CD4-positive, alpha-beta T cell treated with Interleukin-1 beta for 1 hour (primary cell): ENCODE measurements at places on chromosomes 13 and 19.

GRCh38 chr19:57907394-57907793 is 9.0 kb downstream of the ZNF417 start:
- DNase-seq = no peak

- DNase-seq = no peak
Observed at GRCh38 chr19:30054210-30054609, 112.2 kb downstream of the URI1 start.

GRCh38 chr19:46179076-46179759 is 31.2 kb downstream of the IGFL2 start:
- no peak for DNase-seq

DNA sequence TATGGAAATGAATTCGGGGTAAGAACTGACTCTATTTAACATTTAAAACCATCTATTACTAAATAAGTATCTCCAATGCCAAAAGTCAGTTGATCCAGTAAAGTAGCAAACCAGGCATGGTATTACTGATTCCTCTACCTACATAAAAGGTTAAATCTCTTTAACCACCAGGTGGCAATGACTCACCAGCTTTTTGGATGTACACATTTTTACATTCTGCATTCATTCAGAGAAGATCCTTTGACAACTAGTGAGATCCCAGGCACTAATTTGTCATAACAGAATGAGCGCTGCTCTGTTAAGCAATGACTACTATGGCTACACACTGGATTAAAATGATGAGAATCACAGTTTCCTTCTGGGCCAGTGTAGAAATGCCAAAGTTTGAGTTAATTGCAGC is 329.8 kb upstream of the GPC6 start:
- no peak for DNase-seq

GRCh38 chr19:19224852-19225494 is 13.2 kb downstream of the NCAN start:
- DNase-seq = peak; percentile 79

- no peak for DNase-seq
Observed at GRCh38 chr13:48263196-48263595, 30.2 kb downstream of the ITM2B start.

- peak; percentile 82 for DNase-seq
Observed at GRCh38 chr19:17292301-17293074, 10.7 kb downstream of the ABHD8 start.

GRCh38 chr19:53772943-53773342 is 51.2 kb downstream of the NLRP12 start:
- peak; percentile 49 for DNase-seq

DNA sequence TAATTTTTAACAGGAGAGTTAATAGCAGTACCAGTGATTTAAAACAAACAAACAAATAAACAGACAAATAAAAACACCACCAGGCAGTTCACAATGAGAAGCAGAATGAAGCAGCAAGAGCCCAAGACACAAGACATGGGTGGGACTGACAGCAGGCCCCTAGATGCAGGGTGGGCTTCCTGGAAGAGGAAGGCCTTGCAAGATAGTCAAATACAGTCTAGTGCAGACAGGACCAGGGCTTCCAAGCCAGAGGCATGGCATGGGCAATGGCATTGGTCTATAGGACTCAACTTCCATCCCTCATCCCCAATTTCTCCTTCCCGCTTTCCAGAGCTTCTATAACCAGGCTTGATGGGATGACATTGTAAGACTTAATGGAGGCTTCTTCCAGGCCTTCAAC is 645.1 kb downstream of the UQCRFS1 start:
- no peak for DNase-seq

- no peak for DNase-seq
Observed at GRCh38 chr19:40561947-40562346, 14.7 kb upstream of the SHKBP1 start.

GRCh38 chr13:110945928-110946570 is 31.2 kb upstream of the ANKRD10 start:
- DNase-seq = no peak

DNA sequence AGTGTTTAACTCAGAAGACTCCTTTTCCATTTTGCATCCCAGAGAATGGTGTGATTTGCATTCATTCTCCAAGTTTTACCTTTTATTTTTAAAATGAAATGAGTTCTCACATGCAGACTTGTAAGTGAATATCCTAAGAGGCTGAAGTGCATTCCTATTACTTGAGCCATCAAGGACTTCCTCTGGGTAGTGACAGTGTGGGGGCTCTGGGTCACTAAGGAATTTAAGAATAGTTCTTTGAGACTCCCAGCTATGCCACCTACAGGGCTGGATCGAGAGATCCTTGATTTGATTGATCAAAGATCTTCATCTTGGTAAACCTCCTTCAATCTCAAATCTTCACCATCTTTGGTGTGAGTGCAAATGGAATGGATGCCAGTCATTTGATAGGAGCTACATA is 36.3 kb upstream of the SLC10A2 start:
- no peak for DNase-seq

DNA sequence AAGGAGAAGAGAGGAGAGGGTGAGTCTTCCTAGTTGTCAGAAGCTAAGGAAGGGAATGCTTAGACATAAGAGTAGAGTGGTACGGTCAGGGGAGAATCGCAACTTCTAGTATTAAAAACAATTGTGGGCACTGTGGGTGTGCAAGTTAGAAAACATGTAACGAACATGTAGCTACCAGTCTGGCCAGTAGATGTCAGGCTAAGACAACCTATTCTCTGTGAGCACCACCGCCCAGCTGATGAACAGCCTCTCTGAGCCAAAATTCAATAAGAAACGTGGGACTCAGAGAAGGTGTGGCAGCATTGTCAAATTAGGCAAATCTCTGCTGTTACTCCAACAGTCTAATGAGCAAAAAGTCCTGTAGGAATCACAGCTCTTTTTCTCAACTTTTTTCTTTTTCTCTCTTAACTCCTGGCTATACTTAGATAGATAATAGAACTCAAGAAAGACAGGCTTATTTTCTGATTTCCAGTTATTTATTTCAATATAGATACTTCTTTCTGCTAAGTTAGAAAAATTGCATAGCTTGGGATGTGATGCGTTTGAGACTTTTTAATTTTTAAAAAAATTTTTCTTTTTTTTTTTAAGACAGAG is 186.2 kb downstream of the USP12 start:
- peak; percentile 69 for DNase-seq

DNA sequence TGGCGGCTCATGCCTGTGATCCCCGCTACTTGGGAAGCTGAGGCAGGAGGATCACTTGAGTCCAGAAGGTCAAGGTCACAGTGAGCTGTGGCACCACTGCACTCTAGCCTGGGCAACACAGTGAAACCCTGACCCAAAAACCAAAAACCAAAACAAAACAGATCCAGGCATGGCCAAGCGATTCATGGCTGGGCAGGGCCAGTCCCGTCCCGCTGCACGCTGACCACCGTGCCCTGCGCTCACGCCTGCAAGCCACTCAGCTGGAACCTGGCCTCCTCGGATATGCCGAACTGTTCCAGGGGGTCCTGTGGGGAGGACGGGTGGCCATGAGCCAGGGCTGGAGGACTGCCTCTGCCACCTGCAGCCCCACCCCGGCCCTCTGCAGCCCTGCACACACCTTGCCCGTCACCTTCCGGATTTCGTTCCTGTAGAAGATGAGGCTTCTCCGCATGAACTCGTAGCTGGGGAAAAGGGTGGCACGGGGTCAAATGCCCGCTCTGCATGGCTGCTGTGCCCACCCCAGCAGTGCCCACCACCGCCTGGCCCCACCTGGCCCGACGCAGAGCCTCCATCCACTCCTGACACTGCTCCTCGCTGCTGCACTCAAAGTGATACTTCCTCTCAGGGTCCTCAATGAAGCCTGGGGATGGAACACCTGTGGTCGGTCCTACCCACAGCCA is 2.4 kb downstream of the PLEKHJ1 start:
- no peak for DNase-seq

DNA sequence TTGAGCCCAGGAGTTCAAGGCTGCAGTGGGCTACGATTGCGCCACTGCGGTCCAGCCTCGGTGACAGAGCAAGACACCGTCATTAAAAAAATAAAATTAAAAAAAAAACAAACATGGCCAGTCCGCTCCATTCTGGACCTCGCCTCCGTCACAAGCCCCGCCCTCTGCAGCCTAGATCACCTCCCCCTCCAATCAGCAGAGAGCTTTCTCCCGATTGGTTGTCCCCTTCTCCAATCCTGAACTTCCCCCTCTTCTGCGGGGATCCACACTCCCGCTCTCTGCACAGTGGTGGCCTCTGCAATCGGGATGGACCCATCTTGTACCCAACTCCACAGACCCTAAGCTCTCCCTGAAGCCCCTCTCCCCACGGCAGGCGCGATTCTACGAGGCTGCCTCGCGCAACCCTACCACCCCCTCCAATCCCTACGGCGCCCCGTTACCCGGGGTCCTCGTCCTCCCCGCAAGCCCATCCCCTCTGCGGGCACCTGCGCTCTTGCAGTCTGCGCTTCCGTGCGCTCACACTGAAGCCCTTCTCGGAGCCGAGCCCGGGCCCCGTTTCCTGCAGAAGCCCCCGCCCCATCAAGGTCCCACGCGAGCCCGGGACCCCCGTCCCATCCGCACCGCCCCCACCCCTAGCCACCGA is 540 bp downstream of the TMEM160 start:
- DNase-seq = peak; percentile 77

- DNase-seq = no peak
Observed at GRCh38 chr13:75393839-75394520, 88.0 kb downstream of the TBC1D4 start.

DNA sequence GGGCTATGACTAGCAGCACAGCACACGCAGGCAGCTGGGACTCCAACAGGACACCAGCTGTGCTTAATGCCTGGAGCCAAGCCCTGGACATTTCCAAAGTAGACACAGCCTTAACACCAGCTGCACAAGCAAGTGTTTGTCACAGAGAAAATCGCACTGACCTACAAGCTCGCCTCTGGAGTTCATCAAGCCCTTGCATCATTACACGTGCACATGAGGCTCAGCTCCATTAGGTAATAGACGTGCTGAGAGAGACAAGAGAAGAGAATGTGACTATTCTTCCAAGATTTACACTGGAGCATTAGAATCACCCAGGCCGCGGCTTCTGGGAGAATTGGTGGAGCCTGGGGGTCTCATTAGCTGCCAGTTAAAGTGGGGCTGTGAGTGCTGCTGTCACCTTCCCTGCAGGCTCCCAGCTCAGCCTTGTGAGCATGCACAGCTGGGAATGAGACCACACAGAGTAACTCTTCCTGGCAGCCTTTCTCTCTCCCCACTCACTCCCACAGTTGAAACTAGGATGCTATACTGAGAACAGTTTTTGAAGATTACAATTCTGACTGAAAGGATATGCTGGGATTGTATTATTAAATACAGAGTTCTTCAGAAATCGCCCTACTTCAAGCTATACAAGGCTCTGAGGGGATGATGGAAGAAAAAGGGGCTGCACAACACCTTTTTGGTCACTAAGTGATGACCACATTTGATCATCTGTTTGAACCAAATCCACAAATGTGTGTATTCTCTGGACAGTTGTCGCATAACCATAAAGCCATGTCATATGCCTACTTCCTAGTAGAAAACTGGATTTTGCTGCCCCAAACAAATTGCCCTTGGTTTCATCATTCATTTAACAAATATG is 10.5 kb downstream of the STOML3 start:
- no peak for DNase-seq

- DNase-seq = no peak
Observed at GRCh38 chr19:39169143-39169810, 27.5 kb upstream of the NCCRP1 start.

DNA sequence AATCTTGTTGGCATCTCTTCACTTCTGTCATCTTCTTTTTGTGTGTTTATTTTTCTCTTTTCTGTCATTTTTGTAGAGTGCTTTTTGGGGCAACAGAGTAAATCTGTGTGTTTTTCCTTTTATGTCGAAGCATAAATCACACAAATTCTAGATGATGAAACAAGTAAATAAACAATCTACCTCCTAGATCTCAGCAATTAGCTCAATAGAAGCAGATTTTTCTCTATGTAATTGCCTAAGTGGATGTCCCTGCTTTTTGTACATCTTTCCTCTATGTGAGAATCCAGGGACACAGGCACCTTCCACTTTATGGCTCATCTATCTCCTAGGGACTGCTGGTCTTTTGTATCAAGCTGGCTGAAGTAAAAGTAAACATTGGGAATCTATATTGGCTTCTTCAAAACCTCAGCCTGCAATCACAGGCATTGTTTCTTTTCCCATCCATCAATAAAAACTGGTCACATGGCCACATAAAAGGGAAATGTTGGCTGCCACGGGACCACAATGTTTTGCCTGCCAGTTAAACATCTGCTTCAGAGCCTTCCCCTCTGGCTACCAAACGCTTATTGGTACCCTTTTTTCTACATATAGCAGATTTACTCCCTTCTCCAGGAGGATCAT is 323.8 kb downstream of the LMO7 start:
- DNase-seq = no peak

DNA sequence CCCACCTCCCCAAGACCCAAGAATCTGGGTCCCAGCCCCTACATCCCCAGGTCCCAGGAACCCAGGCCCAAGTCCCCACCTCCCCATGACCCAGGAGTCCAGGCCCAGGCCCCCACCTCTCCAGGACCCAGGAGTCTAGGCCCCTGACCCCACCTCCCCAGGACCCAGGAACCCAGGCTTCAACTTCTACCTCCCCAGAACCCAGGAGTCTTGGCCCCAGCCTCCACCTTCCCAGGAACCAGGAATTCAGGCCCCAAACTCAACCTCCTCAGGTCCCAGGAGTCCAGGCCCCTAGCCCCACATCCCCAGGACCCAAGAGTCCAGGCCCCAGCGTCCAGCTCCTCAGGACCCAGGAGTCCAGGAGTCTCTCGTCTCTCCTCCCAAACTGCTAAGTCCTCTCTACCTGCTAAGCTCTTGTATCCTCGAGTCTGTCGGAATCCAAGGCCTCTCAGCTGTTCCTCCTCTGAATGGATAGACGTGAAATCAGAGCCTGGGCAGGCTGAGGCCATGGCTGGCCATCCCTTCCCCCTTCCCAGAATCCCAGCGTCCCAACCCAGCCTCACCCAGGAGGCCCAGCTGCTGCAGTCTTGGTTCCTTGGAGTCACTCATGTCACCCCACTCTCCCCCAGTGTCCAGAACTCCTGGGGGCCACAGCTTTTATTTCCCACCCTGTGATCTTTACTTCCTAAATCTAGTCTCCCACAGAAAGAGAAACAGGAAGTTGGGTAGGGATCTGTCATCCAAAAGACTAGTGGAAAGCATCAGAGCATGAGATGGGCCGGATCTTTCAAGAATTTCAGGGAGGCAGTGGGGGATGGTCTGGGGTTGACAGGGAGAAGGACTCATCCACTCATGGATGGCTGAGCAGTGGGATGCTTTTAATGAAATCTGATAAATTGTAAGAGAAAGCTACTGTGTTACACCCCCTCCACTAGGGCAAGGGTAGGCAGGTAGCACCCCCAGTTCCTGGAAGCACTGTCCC is at the start of gene CD209:
Gene CD209, minus strand, starts transcription at position 632 of the 982 bp plus-strand sequence. Its CDS starts 23 bp downstream, at position 609.
- DNase-seq = no peak

- DNase-seq = no peak
Observed at GRCh38 chr19:19610376-19611202, 7.9 kb downstream of the PBX4 start.

- DNase-seq = no peak
Observed at GRCh38 chr13:103762523-103762922, 696.3 kb upstream of the SLC10A2 start.
